ENCODE measurements at places on chromosomes 6 and 20.

- ATAC-seq, result no peak
Observed at GRCh38 chr6:154994836-154995253, 270 bp upstream of the TIAM2 start.

GRCh38 chr6:4017834-4018170, 61.1 kb downstream of the FAM217A start:
- peak; percentile 33 for ATAC-seq

GRCh38 chr20:47861116-47861515, 75.8 kb upstream of the SULF2 start:
- no peak for ATAC-seq

GRCh38 chr20:1800777-1801176, 94.4 kb upstream of the SIRPA start:
- ATAC-seq, result peak; percentile 67

- no peak for ATAC-seq
Observed at GRCh38 chr6:498795-499231, 107.3 kb downstream of the IRF4 start.

GRCh38 chr20:4101271-4101670, 85.9 kb upstream of the RNF24 start:
- ATAC-seq, result no peak
